ENCODE measurements at places on chromosomes 2 and 18. TPM values are rescaled to one million over a fixed set of nuclear protein-coding genes. Genes with fewer than 3 reads are reported as not detected.

The GCG gene
- total RNA-seq = not detected

DNA sequence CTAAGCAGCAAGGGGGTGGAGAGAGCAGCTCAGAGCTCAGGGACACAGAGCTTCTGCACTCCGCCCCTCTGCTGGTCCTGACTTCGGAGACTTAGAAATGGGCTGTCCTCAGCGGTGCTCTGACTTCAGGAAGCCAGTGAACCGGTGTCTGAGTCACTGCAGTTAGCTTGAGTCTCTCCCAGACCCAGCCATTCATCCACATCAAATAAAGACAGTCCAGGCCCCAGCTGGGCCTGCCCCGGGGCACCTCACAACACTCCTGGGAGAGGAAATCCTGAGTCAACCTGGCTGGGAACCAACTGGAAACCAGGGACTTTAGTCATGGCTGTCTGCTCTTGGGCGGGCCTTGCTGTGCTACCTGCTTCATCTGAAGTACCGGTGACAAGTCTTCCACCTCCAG, 5.4 kb upstream of the ITGB6 start:
- H3K4me3 ChIP-seq = no peak overlapping the region
- peaks cover 42% of the 10 kb centered on the region for H3K4me1 ChIP-seq
- H3K27me3 ChIP-seq = no peaks in the 10 kb centered on the region
- no peaks in the 10 kb centered on the region for H3K36me3 ChIP-seq
- no peak for DNase-seq

DNA sequence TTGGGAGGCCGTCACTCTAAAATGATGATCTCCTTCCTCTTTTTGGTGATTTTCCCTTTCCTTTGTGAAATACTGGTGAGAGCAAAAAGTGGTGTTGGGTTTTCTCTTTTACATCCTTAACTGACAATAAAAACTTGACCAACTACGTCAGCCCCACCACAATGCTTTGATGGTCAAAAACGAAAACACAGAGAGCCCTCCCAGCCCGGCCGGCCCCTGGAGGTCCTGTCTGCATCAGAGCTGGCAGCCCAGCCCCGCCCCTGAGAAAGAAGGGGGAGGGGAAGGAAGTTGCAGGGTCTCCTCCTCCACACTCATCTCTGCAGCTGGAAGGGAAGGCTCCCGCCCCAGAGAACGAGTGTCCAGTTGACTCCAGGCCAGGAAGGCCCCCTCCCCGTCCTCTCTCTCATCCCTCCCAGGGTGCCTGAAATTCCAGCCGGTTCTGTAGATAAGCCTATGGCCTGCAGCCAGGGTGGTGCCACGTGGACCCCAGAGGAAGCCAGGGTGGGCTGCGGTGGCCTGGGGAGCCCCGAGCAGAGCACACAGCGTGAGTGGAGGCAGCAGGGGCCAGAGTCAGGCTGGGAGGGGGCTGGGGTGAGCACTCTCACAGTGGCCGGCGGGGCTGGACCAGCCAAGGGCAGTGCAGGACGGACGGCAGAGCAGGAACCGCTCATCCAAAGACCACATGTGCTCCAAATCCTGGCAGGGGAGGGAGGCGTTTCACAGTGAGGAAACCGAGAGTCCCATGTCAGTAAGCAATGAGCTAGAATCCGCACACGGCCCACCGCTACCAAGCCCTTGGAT, 19.8 kb downstream of the BIN1 start:
- H3K27ac ChIP-seq = peak overlapping the region; percentile 10
- no peaks in the 10 kb centered on the region for H3K27me3 ChIP-seq
- peaks cover 48% of the 10 kb centered on the region for H3K4me1 ChIP-seq

GRCh38 chr2:108936076-108936864, 52.8 kb downstream of the EDAR start:
- H3K36me3 ChIP-seq = no peaks in the 10 kb centered on the region
- H3K4me3 ChIP-seq = no peak overlapping the region
- no peaks in the 10 kb centered on the region for H3K27me3 ChIP-seq
- DNase-seq = no peak
- H3K4me1 ChIP-seq = peaks cover 43% of the 10 kb centered on the region
- H3K27ac ChIP-seq = no peak overlapping the region

GRCh38 chr2:218331745-218332144, 24.9 kb upstream of the CATIP start:
- H3K4me3 ChIP-seq = no peak overlapping the region
- H3K36me3 ChIP-seq = no peaks in the 10 kb centered on the region
- DNase-seq = no peak
- H3K27ac ChIP-seq = no peak overlapping the region

The ITGB1BP1 gene
- total RNA-seq = 79.5 TPM

DNA sequence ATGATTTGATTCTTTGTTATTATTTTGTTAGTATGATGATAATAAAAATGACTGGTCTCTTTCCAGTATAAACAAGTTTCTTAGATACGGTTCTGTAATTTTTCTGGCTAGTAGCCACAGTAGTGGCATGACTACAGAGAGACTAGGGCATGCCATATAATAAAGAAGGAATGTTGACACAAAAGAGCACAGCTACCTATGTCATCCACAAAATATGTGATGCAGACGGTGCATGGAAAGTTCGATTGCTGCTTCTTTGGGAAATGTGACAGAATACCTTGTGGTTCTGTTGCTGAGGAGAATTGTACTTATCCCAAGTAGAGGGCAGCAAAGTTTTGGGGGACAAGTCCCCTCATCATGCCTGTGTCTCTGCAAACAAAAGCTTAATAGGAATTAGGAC, 26.1 kb upstream of the SETBP1 start:
- H3K27me3 ChIP-seq = peaks cover 33% of the 10 kb centered on the region
- no peaks in the 10 kb centered on the region for H3K4me1 ChIP-seq
- no peak overlapping the region for H3K27ac ChIP-seq
- no peak for DNase-seq
- no peaks in the 10 kb centered on the region for H3K36me3 ChIP-seq

The DSG4 gene
- not detected for total RNA-seq

The NR4A2 gene
- total RNA-seq = 27.5 TPM

The CHRND gene
- total RNA-seq = not detected

- H3K4me1 ChIP-seq = no peaks in the 10 kb centered on the region
- H3K27me3 ChIP-seq = peaks cover 3% of the 10 kb centered on the region
- no peak overlapping the region for H3K4me3 ChIP-seq
- H3K36me3 ChIP-seq = no peaks in the 10 kb centered on the region
Observed at GRCh38 chr2:88896971-88897370, 205.5 kb downstream of the RPIA start.

The RNF125 gene
- 43.3 TPM for total RNA-seq

The ING5 gene
- 42.6 TPM for total RNA-seq

The DCDC2C gene
- total RNA-seq = not detected

The ANKRD30B gene
- total RNA-seq = not detected

DNA sequence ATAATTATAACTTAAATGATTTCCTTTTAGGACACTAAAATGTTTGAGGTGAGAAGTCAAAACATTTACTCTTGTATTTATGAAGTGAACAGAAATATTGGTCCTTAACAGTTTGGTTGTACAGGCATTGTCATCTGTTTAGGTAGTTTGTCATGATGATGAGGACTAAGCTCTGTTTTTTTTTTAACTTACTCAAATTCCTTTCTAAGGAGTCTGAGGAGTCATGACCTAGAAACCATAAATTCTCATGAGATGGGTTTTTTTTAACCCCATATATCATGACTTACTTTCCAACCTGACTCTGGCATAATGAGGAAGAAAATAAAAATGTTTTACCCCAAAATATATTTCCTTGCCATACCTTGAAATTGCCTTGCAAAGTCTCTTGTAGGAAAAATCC, 1176.2 kb downstream of the SUCLG1 start:
- no peak overlapping the region for H3K27ac ChIP-seq
- H3K36me3 ChIP-seq = no peaks in the 10 kb centered on the region
- DNase-seq = no peak
- H3K27me3 ChIP-seq = no peaks in the 10 kb centered on the region
- no peak overlapping the region for H3K4me3 ChIP-seq

The LYG2 gene
- not detected for total RNA-seq

The FMNL2 gene
- total RNA-seq = 3.5 TPM

GRCh38 chr2:170822290-170823087, 5.8 kb downstream of the GAD1 start:
- H3K4me1 ChIP-seq = peaks cover 49% of the 10 kb centered on the region
- peak; percentile 68 for DNase-seq
- H3K4me3 ChIP-seq = peak overlapping the region; percentile 76
- H3K36me3 ChIP-seq = peaks cover 2% of the 10 kb centered on the region
- H3K27me3 ChIP-seq = peaks cover 80% of the 10 kb centered on the region
- H3K27ac ChIP-seq = no peak overlapping the region

GRCh38 chr2:120219766-120220165, 3.4 kb downstream of the TMEM185B start:
- peaks cover 12% of the 10 kb centered on the region for H3K36me3 ChIP-seq
- DNase-seq = no peak
- no peak overlapping the region for H3K27ac ChIP-seq
- H3K27me3 ChIP-seq = no peaks in the 10 kb centered on the region
- peaks cover 35% of the 10 kb centered on the region for H3K4me1 ChIP-seq

The MC2R gene
- not detected for total RNA-seq

The CLEC4F gene
- not detected for total RNA-seq

The SFXN5 gene
- 9.1 TPM for total RNA-seq

The CIAO1 gene
- total RNA-seq = 70.8 TPM

DNA sequence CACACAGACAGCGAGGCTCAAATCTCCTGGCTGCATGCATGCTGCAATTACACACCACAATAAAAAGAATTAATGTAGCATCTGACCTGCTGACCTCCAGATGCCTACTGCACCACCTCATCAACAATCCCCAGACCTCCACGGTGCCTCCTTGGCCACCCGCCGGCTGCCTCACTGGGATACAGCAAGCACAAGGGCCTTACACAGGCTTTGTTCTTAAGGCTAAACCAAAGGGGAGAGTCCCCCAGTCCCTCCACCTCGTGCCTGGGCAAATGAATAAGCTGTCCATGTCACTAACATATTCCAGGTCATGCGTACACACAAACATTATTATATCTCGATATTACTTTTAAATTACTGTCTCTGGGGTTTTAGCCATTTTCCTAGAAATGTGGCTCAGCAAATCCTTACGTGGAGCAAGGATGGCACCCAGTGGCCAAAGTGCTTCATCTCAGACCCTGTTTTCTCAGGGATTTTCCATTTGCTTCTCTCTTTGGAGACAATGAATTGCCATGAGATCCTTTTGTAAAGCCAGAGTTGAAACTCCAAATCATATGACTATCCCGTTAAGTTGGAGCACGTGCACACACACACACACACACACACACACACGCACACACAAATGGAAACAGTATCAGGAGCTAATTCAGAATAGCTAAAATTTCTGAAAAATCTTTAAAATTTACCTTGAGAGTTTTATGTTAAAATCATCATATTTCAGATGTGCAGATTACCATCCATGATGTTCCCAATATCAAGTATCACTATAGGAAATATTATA, 313.8 kb downstream of the PDE11A start:
- DNase-seq = no peak
- peaks cover 42% of the 10 kb centered on the region for H3K27me3 ChIP-seq
- no peaks in the 10 kb centered on the region for H3K36me3 ChIP-seq
- peaks cover 4% of the 10 kb centered on the region for H3K4me1 ChIP-seq
- H3K27ac ChIP-seq = no peak overlapping the region
- no peak overlapping the region for H3K4me3 ChIP-seq

GRCh38 chr2:27572439-27572838, 10.4 kb upstream of the ZNF512 start:
- H3K27me3 ChIP-seq = peaks cover 16% of the 10 kb centered on the region
- H3K4me3 ChIP-seq = no peak overlapping the region

- no peaks in the 10 kb centered on the region for H3K4me1 ChIP-seq
- DNase-seq = no peak
- no peaks in the 10 kb centered on the region for H3K27me3 ChIP-seq
- no peak overlapping the region for H3K27ac ChIP-seq
Observed at GRCh38 chr2:179771791-179772190, 89.6 kb downstream of the ZNF385B start.

DNA sequence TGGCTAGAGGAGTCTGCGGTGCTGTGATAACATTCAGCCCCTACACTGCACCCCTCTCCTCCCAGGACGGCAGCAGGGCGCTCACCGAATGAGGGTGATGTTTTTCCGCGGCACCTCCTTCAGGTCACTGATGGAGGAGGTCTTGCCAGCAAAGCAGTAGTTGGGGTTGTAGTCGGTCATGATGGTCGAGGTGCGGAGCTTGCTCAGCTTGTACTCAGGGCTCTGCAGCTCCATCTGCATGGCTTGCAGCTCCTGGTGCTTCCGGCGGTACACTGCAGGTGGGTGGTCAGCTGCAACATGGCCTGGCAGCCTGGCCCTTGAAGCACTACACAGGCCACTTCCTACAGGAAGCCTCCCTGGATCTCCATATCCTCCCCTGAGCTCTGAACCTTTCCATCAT, 108.0 kb downstream of the CLIP4 start:
- H3K27me3 ChIP-seq = peaks cover 8% of the 10 kb centered on the region
- H3K4me1 ChIP-seq = no peaks in the 10 kb centered on the region
- H3K27ac ChIP-seq = no peak overlapping the region
- H3K36me3 ChIP-seq = no peaks in the 10 kb centered on the region

GRCh38 chr2:38284971-38285370, 92.1 kb downstream of the ATL2 start:
- H3K36me3 ChIP-seq = no peaks in the 10 kb centered on the region
- DNase-seq = no peak
- H3K4me1 ChIP-seq = peaks cover 9% of the 10 kb centered on the region

GRCh38 chr2:7837237-7837760, 844.6 kb upstream of the ID2 start:
- H3K27ac ChIP-seq = no peak overlapping the region
- no peak for DNase-seq
- H3K4me3 ChIP-seq = no peak overlapping the region
- H3K36me3 ChIP-seq = peaks cover 6% of the 10 kb centered on the region
- H3K27me3 ChIP-seq = no peaks in the 10 kb centered on the region

GRCh38 chr18:13511961-13512577, 214.3 kb downstream of the FAM210A start:
- DNase-seq = no peak
- H3K4me1 ChIP-seq = peaks cover 35% of the 10 kb centered on the region
- no peak overlapping the region for H3K4me3 ChIP-seq
- no peaks in the 10 kb centered on the region for H3K27me3 ChIP-seq
- no peak overlapping the region for H3K27ac ChIP-seq

- peaks cover 7% of the 10 kb centered on the region for H3K27me3 ChIP-seq
- H3K4me1 ChIP-seq = peaks cover 22% of the 10 kb centered on the region
- peak overlapping the region; percentile 82 for H3K4me3 ChIP-seq
Observed at GRCh38 chr2:98823196-98824170, 92.6 kb upstream of the MGAT4A start.

DNA sequence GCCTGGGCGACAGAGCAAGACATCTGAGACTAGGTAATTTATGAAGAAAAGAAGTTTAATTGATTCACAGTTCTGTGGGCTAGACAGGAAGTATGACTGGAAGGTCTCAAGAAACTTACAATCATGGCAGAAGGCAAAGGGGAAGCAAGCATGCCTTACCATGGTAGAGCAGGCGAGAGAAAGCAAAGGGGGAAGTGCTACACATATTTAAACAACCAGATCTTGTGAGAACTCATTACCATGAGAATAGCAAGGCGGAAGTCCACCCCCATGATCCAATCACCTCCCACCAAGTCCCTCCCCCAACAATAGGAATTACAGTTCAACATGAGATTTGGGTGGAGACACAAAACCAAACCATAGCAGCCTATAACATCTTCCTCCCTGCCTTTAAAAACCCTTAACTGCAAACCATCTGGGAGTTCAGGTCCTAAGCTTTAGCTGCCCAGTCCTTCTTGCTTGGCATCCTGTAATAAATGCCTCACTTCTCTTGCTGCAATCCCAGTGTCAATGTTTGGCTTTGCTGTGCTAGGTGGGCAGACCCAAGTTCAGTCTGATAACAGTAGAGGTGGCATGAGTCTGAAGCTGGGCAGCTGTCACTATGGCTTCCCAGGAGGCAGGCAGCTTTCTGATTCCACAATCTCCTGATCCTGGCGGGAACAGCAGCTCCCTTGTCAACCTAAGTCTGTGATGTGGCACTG, 11.2 kb upstream of the SP5 start:
- no peaks in the 10 kb centered on the region for H3K36me3 ChIP-seq
- H3K27ac ChIP-seq = no peak overlapping the region
- no peak for DNase-seq
- H3K4me3 ChIP-seq = no peak overlapping the region

The NEU2 gene
- total RNA-seq = not detected

Measured in activated T-cell treated with anti-CD3 and anti-CD28 coated beads, Interleukin-2, amount 50 U/mL, for 72 hours (primary cell).